IPS DF 6.9 (cell line): ENCODE measurements at places on chromosomes 6 and 20.

DNA sequence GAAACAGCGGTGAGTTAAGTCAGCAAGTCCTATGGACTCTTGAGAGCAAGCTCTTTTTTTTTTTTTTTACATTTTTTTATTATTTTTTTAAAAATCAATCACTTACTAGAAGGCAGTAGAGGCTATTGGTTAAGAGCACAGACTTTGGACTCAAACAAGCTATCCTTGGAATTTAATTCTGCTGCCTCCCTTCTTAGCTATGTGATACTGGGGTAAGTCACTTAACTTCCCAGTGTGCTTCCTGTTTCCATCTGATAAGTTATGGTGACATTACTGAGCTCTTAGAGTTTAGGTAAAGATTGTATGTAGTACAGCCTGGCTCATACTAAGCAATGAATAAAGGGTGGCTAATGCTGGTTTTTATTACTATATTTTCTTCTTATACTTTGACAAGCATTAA, 770.5 kb upstream of the FLRT3 start:
- DNase-seq, result no peak

- DNase-seq, result no peak
These were observed 51.1 kb upstream of the TRDN start for GRCh38 chr6:123687864-123688263.

GRCh38 chr20:33119725-33120720, 40.6 kb downstream of the BPIFB4 start:
- DNase-seq, result no peak

GRCh38 chr6:100393493-100393892, 71.2 kb downstream of the SIM1 start:
- DNase-seq, result no peak

DNA sequence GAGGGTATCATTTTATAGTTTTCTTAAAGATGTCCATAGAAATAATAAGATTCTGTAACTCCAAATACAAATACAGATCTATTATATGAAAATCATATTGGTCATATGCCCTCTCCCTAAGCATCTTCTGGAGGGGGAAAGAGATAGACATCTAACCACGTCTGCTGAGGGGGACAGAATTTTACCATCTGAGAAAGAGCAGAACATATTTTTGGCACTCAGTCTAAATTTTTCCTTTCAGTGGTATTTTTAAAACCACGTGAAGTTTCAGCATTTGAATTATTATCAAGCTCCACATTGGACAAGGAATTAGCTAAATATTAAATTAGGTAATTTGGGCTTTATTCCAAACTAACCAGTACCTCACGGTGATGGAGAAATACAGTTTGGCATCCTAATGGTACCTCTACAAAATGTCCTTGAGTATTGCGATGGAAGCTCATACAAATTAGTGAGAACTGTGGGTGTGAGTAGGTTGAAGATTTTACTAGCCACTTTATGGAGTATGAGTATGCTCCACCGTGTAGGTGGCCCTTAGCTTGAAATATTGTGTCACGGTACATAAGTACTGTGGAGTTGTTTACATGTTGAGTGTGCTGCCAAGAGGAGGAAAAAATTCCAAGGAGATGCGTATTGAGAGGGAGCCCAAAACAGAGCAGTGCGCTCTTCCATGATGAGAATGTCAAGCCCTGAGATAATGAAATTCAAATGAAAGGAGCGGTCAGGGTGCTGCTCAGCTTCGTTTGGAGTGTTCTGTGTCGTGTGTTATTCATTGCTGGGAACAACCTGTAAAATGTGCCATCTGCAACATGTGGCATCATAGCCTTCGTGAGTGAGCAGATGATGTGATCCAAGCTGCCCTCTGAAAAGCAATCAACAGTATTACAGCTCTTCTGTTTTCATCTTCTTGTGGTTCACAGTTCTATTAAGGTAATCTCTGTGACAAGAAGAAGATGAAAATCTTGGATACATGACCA, 48.4 kb upstream of the PHACTR2 start:
- no peak for DNase-seq

GRCh38 chr6:25537349-25538018, 114.5 kb upstream of the SCGN start:
- DNase-seq, result no peak

DNA sequence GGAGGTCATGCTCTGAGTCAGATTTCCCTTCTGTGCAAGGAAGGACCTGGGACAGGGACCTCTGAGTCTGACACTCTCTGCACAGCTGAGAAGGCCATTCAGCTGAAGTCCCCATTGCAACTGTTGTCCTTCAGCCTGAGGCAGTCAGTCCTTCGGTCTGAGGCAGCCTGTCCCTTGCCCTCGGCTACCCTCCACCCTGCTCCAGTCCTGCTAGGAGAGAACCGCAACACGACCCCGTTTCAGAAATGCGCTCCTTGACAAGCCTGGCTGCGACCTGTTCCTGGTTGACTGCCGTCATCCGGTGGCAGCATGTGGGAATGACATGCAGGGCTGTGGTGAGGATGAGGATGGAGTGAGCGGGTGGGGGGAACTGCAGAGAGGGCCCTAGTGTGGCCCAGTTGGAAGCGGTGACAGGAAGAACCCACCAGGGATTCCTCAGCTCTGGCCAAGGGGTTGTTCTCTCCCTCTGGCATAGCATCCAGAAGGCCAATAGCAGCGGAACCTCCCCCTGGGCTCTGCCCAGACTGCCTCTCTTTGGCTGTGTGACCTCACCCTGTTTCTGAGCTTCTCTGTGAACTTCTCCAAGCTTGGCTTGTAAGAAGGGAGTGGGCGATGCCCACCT, 40.3 kb upstream of the ANGPT4 start:
- DNase-seq, result peak; percentile 71

DNA sequence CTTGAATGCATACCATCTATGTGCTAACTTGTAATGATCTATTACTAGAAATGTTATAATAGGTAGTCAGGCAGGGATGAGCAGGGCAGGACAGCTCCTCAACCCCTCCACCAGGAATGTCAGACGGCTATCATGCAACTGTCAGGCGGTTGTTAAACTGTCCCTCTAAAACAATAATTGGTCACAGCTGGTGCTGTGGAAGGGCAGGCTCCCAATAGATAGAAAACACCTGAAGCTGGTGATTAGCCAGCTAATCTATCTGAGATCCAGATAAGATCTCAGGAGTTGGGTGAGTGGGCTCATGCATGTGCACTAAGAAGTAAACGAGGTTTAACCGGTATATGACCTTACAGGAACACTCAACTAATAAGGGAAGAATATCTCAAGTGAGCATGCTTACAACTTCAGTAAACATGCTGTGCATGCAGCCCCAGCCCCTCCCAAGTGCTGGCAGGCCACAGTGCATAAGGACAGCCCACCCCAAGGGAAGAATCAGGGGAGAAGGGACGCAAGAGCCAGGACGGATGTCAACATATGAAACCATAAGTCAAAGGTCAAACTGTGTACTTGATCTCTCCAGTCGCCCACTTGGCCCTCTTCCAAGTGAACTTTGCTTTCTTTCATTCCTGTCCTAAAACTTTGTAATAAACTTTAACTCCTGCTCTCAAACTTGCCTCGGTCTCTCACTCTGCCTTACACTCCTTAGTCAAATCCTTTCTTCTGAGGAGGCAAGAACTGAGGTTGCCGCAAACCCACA, 566.2 kb upstream of the NRSN1 start:
- DNase-seq, result no peak

DNA sequence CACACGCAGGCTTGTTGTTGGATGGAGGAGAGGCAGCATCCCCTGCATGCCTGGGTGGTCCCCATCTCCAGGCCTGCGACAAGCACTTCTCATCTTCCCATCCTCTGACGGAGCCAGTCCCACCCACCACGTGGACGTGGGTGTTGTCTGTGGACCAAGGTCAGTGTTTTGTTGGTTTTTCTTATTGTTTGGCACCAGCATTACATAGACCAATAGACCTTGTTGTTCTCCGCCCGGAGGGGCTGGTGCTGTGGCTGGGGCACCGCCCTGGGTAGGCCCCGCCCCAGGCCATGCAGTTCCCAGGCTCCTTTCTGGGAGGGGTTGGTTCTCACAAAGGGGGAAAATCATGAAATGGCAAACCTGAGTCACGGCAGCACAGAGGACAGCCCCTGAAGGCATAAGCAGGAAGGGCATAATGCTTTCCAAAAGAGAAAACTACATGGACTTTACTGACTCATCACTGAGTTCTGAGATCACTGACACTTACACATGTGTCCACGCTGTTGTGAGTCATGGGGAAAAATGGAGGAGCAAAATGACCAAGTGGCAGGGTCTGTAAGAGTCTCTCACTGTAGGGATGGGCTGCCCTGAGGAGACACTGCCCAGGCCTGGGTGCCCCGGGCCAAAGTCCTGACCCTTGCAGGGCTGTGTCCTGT, 90.8 kb downstream of the THBS2 start:
- DNase-seq, result no peak

- DNase-seq, result peak; percentile 93
These were observed 49.0 kb downstream of the MDGA1 start for GRCh38 chr6:37648465-37649330.

- DNase-seq, result no peak
These were observed 338.7 kb upstream of the ARID1B start for GRCh38 chr6:156438350-156438923.
